ENCODE measurements at places on chromosomes 1 and 21.

GRCh38 chr1:245091818-245092637 is 62.8 kb upstream of the KIF26B start:
- no peak for DNase-seq

- DNase-seq: no peak
Observed at GRCh38 chr1:15837931-15838330, 9.6 kb upstream of the SPEN start.

GRCh38 chr1:90452491-90452890 is 264.6 kb downstream of the BARHL2 start:
- DNase-seq: no peak

- no peak for DNase-seq
Observed at GRCh38 chr1:215084621-215085020, 2.1 kb downstream of the KCNK2 start.

DNA sequence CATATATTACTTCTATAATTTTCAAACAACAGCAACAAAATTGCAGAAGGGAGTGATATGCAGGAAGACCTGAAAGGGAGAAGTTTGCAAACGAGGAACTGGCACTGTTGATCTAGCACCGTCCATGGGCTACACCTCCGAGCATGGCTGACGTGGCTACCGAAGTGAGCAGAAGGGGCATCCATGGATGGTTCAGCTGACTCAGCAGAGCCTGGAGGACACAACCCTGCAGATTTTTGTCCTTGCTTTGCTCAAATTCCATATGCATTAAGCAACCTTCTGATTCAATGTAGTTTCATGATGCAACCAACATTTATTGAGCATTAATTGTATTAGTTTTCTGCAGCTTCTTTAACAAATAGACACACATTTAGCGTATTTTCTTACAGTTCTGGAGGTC is 191.2 kb downstream of the C1orf94 start:
- DNase-seq: no peak

Measured in HL-60 (cell line).